ENCODE measurements at places on chromosomes 2 and 18.

GRCh38 chr2:100853909-100854810 is 34.2 kb downstream of the NPAS2 start:
- no peak for DNase-seq

- no peak for DNase-seq
Measured at GRCh38 chr2:100869120-100869519, 49.2 kb downstream of the NPAS2 start.

DNA sequence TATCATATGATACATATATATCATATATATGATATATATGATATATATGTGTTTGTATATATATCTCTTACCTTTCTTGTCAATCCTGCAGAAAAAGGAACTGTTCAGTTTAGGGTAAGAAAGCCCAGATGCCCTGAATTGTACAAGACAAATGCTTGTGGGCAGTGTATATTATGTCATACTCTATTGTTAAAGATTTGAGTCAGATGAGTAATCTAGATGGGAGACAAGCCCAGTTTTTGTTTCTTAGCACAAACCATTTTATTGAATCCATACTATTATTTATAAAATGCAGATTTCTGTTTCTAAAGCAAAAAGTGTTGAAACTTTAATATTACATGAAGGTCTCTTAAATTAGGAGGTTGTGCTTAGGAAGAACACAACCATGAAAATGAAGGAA is 90.6 kb downstream of the VRK2 start:
- DNase-seq: no peak

DNA sequence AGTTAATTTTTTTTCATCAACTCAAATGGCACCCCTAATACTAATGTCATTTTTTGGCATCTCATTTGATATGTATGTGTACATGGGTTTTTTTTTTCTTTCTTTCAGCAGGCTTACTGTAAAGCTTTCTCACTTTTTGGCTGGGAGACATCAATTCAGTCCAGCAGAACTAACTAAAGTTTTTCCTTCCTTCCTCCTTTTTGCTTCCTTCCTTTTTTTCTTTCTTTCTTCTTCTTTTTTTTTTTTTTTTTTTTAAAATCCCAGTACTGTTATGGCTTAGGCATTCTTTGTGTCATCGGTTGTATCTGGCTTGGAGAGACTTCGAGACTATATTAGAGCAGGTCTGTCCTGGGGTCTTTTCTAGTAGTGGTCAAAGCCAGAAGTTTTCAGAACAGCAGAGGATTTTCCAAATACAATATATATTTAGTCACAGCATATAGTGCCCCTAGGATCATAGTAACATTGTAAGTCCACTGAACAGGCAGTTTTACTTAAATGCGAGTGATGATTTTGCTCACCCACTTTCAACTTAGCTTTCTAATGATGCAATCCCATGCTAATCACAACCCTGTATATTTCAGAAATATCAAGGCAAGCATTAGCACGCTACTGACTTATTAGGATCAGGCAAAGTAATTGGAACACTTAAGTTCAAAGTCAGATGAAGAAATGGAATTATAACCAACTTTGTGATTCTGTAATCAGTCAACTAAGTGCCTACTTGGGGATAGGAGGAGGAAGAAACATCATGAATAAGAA is 4.0 kb downstream of the KLHL29 start:
- DNase-seq: no peak

DNA sequence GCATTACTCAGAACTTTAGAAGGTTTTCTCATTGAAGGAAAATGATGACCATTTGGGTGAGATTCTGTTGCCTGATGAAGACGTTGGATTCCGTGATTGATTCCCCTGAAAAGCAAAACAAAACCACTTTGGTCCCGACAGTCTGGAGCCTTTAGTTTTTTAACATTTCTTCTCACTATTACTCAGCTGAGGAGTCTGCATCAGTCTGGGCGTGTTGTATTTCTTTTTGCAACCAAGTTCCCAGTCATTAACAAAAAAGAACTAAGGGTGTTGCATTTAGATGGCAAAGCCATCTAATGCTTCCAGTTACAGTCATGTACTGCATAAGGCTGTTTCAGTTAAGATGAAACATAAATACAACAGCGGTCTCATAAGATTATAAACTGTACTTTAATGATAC is 343.1 kb upstream of the CDH2 start:
- no peak for DNase-seq

GRCh38 chr2:64516651-64517510 is 7.2 kb upstream of the AFTPH start:
- no peak for DNase-seq

- DNase-seq: no peak
Measured at GRCh38 chr18:73318739-73319479, 451.1 kb upstream of the NETO1 start.
